ENCODE measurements at places on chromosomes 1 and 21. TPM values are rescaled to one million over a fixed set of nuclear protein-coding genes. Genes with fewer than 3 reads are reported as not detected.

OR6K3 gene
- polyA plus RNA-seq = not detected

RHOU gene
- 20.8 TPM for polyA plus RNA-seq

VWA5B1 gene
- 0.43 TPM for polyA plus RNA-seq

KLHDC8A gene
- polyA plus RNA-seq = 0.84 TPM

DSCAM gene
- polyA plus RNA-seq = 0.89 TPM

LAMB3 gene
- polyA plus RNA-seq = 0.95 TPM

ANGPTL3 gene
- polyA plus RNA-seq = not detected
